SK-MEL-5 (cell line): ENCODE measurements at places on chromosomes 13 and 19.

DNA sequence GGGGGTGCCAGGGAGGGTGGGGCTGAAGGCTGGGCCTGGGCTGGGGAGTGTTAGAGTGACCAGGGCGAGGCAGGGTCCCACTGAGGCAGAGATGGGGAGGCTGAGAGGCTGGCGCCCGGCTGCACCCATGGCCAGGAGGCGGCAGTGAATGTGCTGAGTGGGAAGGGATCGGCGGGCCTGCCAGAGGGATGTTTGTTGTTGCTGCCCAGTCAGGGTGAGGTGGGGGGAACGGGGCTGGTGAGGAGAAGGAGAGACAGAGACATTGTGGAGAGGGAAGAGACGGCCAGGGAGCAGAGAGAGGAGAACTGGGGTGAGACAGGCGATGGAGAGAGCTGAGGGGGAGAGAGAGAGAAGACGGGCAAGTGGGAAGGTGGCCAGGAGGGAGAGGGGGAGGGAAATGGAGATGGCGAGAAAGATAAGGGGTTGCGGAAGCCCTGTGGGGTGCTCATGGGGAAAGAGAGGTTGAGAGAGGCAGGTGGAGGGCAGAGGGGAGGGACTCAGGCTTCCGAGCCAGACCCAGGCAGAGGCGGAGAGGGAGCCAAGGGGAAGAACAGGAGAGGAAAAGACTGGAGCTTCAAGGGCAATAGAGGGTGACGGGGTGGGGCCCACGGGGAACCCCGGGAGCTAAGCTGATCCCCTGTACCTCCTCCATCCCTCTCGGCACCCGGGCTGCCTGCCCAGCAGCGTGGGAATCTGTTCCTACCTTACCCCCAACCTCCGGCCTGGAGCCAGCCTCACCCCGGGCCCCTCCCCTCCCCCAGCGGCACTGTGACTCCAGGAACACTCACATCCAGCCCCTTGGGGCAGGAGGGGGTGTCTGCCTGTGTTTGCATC is 690 bp upstream of the B3GNT8 start:
- DNase-seq = no peak

GRCh38 chr19:45079911-45080370 is 881 bp downstream of the GEMIN7 start:
- no peak for DNase-seq

- no peak for DNase-seq
Observed at GRCh38 chr13:35514061-35514477, 37.6 kb upstream of the MAB21L1 start.

GRCh38 chr13:29369060-29369743 is 226.3 kb downstream of the SLC7A1 start:
- DNase-seq = peak; percentile 72

GRCh38 chr13:94416454-94417080 is 62.9 kb downstream of the DCT start:
- peak; percentile 80 for DNase-seq

GRCh38 chr13:38024431-38024830 is 154.9 kb upstream of the TRPC4 start:
- DNase-seq = no peak

DNA sequence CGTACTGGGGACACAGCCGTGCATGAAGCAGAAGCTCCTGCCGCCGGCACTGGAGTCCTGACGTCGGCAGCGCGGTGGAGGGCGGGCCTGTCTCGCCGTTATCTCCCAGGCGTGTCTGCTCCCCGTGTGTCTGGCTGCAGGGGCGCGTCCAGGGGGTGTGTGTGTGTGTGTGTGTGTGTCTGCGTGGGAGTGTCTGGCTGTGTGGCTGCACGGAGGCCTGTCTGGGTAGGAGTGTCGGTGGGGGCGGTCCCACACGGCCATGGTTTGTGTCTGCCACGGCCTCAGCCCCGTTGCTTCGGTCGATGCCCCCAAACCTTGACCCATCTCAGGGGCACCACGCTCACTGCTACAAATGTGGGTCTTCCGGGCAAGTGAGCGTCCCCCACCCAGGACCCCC is 18.3 kb downstream of the ARID3A start:
- no peak for DNase-seq

- no peak for DNase-seq
Observed at GRCh38 chr13:113848020-113848419, 15.9 kb downstream of the GAS6 start.

GRCh38 chr13:35531526-35531925 is 55.0 kb upstream of the MAB21L1 start:
- DNase-seq = no peak
